AG04450 (cell line): ENCODE measurements at places on chromosomes 12 and 14. TPM values are rescaled to one million over a fixed set of nuclear protein-coding genes. Genes with fewer than 3 reads are reported as not detected.
A peak's percentile ranks its signal among the peaks of the same experiment; 100 is the strongest.

DNA sequence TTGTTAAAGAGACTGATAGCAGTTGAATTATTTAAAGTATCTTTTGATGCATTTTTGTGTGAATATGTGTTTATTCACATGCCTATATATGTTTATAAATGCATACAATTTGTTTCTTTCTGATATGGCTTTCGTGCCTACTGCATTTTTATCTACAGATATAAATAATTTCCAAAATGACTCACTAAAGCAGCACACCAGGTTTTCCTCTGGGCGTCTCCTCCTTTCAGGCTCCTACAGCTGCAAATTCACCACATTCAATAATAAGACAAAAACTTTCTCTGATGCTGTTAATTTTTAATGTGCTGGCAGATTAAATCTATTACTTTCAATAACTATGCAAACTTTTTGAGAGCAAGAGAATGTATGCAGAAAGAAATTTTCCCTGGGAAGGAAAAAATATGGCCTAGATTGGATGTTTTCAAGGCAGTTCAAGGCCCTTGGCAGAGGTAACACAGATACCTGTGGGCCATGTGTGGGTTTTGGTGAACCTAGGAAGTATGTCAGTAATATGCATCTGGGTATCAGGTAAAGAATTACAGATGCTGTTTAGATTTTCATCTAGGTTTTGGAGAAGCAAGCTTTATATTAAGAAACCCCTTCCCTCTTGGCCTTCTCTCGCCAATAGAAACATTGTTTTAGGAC lies 381.8 kb downstream of the EGLN3 start:
- no peak for DNase-seq

Gene KRT73
- polyA plus RNA-seq: not detected in 2 replicates

DNA sequence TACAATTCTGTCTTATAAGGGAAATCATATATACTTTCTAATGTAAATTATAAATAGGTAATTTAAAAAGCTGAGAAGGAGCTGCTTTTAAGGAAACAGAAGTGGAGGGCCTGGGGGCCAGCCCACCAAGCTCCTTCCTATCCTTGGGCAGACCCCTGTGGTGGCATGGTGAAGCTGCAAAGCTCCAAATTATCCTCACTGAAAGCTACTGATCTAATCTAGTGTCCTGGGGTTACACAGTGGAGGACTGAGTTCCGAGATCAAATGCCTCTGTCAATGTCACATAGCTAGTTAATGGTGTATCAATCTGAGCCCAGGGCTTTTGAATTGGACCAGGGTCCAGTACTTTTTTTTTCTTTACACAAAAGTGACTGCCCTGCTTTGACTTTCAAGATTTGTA lies 355.4 kb downstream of the CEP128 start:
- no peak for DNase-seq

- no peak for DNase-seq
Measured at GRCh38 chr14:78071016-78071549, 99.1 kb upstream of the NRXN3 start.

GRCh38 chr12:111842556-111843396 lies 748 bp downstream of the MAPKAPK5 start:
- no peak for DNase-seq

Gene RASAL1
- polyA plus RNA-seq: not detected in 2 replicates

DNA sequence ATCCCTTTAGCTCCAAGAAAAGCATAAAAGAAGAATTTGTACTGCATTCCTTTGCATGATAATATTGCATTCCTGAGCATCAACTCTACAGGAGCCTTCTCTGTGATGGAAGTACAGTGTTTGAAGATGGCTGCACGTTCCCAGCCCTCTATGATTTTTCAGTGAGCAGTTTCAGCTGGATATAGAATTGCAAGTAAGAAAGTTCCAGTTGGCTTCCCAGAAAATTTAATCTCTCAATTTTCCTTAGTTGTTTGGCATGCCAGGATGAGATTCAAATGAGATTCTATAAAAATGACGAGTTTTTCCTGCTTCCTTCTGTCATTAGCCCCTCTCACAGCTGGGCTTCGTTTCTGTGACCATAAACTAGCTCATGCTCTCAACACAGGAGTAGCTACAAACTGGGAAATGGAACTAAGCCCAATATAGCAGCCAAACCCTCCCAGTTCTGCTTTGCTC lies 109.9 kb downstream of the TTC8 start:
- DNase-seq: peak; percentile 20

DNA sequence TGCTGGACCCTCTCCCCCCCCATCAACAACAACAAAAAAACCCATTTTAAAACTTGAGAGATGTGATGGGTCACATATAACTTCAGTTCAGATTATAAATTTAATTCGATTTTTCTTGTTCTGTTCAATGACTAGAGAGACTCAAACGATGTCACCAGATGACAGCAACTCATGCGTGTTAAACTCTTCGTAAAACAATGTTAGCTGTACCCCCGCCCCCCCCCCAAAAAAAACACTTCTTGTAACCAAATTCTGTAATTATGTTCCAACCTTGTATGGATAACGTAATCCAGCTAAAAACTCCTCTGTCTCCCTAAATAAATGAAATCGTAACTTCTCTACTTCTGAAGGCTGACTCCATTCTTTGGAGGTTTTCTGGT lies 614 bp upstream of the NACA start:
- DNase-seq: no peak

Gene TAS2R9
- polyA plus RNA-seq: not detected in 2 replicates

DNA sequence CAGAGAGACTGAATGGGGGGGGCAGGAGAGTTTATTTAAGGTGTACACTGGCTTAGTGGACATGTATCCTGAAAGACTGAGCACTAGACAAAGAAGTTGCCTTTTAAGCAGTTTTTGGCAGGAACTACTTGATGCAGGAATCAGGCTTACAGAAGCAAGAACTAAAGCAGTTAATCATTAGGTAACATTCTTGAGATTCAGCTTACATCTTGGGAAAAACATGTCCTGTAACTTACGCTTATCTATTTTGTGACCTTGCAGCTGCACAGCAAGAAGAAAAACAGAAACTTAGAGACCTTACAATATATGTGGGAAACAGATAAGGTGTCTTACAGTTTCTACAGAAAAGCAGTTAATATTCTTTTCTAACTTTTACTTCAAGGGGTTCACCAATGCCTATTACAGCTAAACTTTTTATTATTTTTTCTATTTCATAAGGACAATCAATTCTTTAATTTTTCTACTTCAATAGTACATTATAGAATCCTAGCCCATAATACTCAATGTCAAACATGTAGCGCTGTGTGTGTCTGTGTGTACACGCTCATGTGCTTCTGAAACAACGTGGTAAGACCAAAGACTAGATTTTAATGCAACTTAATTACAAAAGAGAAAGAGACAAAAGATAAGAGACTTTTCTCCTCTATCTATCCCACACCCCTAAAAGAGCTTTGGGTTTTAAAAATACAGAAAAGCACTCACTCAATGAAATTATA lies 276.9 kb downstream of the PRKD1 start:
- no peak for DNase-seq

Gene CCDC175
- polyA plus RNA-seq: not detected in 2 replicates

Gene TMTC1
- polyA plus RNA-seq: 59.8 and 66.8 TPM in 2 replicates

DNA sequence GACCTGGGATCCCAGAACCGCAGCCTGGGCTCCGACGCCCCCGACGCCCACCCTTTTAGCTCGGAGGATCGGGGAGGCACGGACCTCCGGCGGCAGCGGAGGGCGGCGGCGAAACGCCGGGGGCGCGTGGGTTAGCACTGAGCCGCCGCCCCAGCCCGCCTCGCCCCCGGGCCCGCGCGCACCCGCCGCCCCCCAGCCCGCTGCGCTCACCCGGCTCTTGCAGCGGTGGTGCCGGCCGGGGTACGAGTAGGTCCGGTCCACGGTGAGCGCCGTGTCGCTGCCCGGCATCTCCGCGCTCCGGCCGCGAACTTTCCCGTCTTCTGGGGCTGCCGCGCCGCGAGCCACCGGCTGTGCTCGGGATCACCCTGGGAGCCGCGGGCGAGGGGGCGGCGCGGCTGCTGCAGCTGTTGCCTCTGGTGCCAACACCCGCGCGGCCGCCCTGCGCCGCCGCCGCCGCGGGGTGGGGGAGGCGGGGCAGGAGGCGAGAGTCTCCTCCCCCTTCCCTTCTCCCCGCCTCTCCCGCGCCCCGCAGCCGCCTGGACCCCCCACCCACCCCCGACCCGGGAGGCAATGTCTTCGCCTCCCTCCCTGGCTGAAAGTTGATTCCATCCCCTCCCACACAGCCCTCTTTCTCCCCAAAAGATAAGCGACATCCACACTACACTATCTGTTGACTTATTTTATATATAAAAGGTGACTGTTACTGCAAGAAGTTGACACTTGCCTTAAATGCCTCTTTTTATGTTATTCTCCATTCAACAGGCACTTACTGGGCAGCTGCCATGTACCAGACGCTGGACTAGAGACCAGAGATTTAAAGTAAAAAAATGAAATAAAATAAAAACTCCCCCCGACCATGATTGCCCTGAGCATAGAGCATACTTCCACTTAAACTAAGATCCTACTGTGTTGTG lies at the start of gene TMCC3:
Gene TMCC3, minus strand, starts transcription at position 415 of the 914 bp plus-strand sequence. Its CDS starts 127 bp downstream, at position 288.
- DNase-seq: no peak

DNA sequence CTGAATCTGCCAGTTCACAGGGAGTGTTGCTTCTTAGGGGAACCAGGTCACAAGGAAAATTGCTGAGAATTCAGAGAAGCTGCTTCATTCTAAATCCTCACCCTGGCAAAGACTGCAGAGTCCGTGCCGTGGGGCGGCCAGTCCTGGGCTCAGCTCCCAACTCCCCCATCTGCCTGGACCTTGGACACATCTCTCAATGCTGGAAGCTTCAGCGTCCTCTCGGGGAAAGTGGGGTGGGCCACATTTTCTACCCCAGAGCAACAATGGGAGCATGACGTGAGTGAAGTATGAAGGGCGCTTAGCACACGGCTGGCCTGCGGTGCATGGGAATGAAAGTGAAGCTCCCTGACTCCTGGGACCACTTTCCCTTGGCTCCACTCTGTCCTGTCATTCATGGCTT lies 31.2 kb downstream of the HVCN1 start:
- DNase-seq: no peak

GRCh38 chr12:13220838-13221237 lies 24.3 kb downstream of the EMP1 start:
- no peak for DNase-seq

DNA sequence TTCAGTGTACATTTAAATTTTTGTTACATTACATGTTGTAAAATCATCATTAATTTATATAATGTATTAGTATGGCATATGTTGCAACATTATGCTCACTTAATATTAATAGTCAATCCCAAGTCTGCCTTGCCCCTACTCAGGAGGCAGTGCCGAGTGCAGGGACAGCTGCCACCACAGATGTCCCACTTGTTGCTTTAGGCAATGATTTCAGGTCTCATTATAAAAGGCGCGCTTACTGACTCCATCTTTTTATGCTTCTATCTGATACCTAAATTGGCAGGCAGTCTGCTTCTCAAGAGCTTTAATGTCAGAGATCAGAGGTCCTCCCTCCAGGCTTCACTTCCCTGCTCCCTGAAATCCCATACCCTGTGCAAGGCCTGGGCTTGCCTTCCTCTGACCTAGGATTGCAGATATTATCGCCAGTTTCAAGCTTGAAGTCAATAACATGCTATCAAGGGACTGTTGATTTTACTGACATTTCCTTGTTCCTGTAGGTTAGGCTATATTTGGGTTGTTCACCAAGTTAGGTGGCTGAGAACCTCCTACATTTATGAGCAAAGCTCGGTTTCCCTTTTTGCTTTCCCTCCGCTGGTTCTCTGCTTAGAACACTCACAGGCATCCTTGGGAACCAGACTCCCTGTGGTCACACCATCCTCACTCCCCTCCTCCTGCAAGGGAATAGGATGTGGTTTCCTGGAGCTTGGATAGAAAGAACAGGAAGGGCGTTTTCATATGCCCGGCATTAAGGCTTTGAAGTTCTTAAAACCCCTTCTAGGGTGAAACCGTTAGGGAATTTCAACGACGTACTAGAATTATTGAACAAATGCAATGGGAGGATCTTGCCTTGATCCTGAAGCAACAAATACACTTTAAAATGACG lies 208.4 kb upstream of the FKBP4 start:
- DNase-seq: no peak

DNA sequence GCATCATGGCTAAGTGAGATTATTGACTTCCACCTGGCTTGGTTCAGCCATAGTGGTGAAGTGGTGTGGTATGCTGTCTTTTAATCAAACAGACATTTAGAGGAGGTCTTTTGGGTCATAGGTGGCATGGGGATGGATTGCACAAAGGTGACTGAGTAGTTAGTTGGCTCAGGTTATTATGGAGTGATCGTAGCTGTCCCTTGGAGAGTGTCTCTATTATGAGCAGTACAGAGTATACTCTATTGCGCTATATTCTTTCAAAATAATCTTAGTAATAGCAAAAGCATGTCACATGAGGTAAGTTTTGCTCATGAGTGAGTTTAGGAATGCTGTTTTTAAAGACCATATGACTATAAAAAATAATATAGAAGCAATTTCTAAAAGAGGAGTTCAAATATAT lies 60.4 kb downstream of the RASSF8 start:
- DNase-seq: no peak

DNA sequence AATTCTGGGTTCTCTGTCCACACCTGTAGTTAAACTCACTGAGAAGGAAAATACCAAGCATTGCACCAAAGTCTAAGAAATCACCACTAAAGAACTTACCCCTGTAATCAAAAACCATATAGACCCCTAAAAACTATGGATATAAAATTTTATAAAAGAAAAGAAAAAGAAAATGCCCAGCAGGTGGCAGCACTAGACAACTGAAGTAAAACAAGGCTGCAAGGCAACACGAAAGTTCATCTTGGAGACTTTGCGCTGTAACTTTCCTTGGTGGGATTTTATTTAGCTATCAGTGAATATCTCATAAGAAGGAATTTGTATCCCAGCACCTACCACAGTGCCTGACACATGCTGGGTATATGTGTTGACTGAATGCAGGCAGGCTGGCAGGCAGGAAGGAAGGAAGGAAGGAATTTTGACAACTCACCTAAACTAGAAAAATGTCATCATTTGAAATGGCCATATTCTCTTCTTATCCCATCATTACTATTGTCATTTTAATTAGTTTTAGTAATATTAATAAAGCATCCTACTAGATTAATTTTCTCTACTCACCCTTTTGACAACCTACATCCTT lies 68.2 kb upstream of the ETV6 start:
- DNase-seq: peak; percentile 59
